ENCODE measurements at places on chromosomes 13 and 19. TPM values are rescaled to one million over a fixed set of nuclear protein-coding genes. Genes with fewer than 3 reads are reported as not detected.

The ZNF274 gene
- 19.1 TPM for total RNA-seq

DNA sequence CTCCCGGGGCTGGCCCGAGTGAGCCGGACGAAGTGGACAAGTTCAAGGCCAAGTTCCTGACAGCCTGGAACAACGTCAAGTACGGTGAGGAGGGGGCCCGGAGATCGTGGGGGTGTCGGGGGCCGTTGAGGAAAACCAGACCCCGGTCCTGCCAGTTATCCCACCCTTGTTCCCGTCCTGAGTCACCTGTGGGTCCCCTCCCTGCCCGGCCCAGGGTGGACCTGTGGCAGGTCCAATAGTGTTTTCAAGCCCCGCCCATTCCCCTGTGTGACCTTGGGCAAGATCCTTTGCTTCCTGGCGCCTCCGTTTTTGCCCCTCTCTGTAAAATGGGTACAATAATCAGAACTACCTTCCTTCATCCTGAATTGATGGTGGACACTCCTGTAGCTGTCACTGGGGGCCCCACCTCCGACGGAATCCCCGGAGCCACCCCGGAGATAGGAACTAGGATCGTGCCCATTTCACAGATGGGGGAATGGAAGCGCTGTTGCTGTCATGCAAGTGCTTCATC is 593 bp downstream of the ATG4D start:
- peak; percentile 38 for DNase-seq

DNA sequence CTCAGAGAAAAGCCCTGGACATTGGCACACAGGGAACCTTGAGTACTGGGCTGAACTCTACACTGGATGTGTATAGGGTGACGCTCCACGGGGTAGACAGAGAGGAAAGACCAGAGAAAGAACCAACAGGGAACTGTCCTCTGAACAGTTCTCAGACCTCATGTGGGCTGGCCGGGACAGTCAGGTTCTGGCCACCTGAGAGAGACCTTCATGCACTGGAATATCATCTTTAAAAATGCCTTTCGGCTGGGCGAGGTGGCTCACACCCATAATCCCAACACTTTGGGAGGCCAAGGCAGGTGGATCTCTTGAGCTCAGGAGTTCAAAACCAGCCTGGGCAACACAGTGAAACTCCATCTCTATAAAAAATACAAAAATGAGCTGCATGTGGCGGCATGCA is 143.8 kb upstream of the GJB6 start:
- DNase-seq: no peak

The ZNF729 gene
- not detected for total RNA-seq

The FFAR3 gene
- total RNA-seq: 1.1 TPM

GRCh38 chr19:32642771-32643170 is 32.2 kb downstream of the ANKRD27 start:
- DNase-seq: peak; percentile 84

The APOE gene
- total RNA-seq: 0.44 TPM

The NEK5 gene
- not detected for total RNA-seq

DNA sequence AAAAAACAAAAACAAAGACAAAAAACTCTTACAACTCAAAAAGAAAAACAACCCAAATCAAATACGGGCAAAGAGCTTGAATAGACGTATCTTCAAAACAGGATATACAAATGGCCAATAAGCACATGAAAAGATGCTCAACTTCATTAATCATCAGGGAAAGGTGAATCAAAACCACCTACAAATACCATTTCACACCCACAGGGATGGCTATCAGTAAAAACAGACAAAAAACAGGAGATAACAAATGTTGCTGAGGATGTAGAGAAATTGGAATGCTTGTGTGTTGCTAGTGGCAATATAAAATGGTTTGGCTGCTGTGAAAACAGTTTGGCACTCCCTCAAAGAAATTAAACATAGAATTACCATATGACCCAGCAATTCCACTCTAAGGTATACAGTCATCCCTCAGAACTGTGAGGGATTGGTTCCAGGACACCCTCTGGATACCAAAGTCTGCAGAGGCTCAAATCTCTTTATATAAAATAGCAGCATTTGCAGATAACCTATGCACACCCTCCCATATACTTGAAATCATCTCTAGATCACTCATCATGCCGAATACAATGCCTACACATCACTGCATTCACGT is 29.7 kb downstream of the MLLT1 start:
- no peak for DNase-seq

GRCh38 chr19:54463531-54464043 is at the start of gene LENG9:
Gene LENG9 (minus strand): TSS chr19:54463778. CDS start chr19:54463526, 252 bp downstream.
- DNase-seq: peak; percentile 99

The AMER2 gene
- total RNA-seq: not detected

GRCh38 chr19:49421039-49421877 is 2.0 kb downstream of the PTH2 start:
- DNase-seq: peak; percentile 68

The HAUS5 gene
- 43.1 TPM for total RNA-seq

The ZNF560 gene
- total RNA-seq: not detected

DNA sequence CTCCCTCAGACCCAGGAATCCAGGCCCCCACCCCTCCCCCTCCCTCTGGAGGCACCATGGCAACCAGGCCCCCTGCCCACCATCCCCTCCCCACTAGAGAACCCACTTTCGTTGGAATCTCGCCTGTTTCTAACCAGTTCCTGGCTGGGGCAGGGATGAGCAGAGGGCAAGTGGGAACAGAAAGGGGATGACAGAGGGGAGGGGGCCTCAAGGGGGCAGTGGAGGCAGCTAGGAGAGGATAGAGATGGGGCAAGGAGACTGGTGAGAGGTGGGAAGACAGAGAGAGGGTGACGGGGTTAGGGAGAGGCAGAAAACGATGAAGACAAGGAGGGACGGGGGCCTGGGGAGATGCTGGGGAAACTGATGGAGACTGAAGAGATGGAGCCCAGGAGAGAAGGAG is 586 bp upstream of the C19orf81 start:
- no peak for DNase-seq

- DNase-seq: no peak
Measured at GRCh38 chr13:26441476-26441875, 116.0 kb upstream of the WASF3 start.

DNA sequence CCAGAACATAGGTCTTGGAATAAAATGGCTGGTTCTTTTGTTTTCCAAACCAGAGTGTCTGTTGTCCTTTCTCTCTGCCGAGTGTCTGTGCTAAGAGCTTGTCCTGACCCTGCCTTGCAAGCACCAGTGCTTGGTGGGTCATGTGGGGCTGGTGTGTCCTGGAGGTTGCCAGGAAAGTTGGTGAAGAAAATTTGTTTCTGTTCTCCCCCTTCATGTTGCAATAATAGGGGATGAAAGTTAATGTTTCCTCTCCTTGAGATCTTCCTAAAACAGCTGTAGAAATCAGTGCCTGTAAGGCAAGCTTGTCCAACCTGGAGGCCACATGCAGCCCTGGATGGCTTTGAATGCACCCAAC is 2.7 kb downstream of the HAMP start:
- DNase-seq: no peak

DNA sequence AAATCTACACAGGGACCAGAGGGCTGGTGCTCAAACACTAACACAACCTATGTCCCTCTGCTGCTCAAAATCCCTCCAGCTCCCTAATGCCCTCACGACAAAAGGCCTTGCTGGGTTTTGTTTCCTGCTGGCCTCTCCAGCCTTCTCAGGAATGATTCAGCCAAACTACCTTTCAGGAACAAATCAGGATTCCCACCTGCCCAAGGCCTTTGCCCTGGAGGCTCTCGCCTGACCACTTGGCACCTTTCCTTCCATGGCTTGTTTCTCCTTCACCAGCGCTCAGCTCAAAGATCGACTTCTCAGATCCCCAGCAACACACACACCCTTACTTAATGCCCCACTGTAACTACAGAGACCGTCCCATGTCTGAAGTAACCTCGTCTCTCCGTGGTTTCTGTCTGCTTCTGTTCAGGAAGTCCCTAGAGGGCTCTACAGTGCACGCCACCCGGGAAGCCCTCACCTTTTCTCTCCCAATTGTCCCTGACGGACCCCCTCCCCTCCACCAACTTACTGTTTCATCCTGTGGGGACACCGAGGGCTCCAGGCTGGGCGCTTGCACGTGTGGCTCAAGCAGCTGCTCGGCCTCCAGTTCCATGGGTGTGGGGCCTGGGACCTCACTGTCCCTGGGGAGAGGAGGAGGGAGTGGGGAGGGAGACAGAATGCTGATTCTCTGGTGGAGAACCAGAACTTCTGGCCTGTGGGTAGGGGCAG is 3.2 kb upstream of the SIX5 start:
- no peak for DNase-seq

The TEX26 gene
- not detected for total RNA-seq

DNA sequence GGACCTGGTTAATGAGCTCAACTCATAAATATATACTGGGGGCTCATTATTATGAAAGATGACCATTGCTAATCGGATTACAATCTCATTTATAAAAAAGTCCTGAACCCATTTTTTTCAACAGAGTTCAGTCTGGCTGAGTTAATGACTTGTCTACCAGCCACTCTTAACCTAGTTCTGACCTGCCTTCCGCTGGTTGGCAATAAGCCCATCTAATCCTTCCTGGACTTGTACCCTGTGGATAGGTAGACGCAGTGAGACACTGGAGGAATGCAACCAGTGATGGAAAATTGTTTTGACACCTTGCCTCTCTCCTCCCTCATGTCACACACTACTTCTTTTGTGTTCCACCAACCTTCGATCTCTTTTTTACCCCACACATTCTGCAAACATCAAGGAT is 279.9 kb downstream of the FOXO1 start:
- DNase-seq: no peak
